Fibroblast of lung (primary cell): ENCODE measurements at places on chromosomes 16 and 17.

- DNase-seq = no peak
These were observed 1376.4 kb downstream of the CDH11 start for GRCh38 chr16:63745456-63745855.

DNA sequence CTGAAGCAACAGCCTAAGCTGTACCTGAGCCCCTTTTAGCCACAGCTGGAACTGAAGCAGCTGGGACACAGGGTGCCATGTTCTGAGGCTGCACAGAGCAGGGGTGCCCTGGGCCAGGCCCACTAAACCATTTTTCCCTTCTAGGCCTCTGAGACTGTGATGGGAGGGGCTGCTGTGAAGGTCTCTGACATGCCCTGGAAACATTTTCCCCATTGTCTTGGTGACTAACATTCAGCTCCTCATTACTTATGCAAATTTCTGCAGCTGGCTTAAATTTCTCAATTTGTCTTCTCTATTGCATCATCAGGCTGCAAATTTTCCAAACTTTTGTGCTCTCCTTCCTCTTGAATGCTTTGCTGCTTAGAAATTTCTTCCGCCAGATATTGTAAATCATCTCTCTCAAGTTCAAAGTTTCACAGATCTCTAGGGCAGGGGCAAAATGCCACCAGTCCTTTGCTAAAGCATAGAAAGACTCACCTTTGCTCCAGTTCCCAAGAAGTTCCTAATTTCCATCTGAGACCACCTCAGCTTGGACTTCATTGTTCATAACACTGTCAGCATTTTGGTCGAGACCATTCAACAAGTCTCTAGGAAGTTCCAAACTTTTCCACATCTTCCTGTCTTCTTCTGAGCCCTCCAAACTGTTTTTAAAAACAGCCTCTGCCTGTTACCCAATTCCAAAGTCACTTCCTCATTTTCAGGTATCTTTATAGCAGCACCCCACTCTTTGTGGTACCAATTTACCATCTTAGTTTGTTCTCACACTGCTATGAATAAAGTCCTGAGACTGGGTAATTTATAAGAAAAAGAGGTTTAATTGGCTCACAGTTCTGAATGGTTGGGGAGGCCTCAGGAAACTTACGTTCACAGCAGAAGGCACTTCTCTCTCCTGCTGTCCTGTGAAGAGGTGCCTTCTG lies 49.8 kb downstream of the TMEM100 start:
- DNase-seq = peak; percentile 7

DNA sequence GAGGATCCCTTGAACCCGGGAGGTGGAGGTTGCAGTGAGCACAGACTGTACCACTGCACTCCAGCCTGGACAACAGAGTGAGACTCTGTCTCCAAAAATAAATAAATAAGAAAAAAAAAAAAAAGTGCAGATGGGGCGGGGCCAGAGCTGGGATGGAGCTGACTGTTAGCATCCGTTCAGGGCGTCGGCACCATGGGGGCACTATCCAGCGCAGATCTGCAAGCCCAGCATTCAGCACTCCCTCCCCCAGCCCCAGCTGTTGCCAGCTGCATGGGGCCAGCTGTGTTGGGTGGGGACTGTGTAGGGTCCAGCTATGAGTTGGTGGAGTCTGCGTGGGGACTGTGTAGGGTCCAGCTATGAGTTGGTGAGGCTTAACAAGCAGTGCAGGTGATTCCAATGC lies 13.3 kb downstream of the GPRC5C start:
- no peak for DNase-seq

- no peak for DNase-seq
These were observed 20.9 kb downstream of the RHBDL3 start for GRCh38 chr17:32286518-32286900.

GRCh38 chr16:75552951-75553350 lies 3.1 kb downstream of the TMEM231 start:
- DNase-seq = no peak

GRCh38 chr17:60445144-60445543 lies 22.9 kb downstream of the CHCT1 start:
- DNase-seq = no peak

GRCh38 chr16:88004391-88004790 lies 53.2 kb downstream of the BANP start:
- DNase-seq = no peak

DNA sequence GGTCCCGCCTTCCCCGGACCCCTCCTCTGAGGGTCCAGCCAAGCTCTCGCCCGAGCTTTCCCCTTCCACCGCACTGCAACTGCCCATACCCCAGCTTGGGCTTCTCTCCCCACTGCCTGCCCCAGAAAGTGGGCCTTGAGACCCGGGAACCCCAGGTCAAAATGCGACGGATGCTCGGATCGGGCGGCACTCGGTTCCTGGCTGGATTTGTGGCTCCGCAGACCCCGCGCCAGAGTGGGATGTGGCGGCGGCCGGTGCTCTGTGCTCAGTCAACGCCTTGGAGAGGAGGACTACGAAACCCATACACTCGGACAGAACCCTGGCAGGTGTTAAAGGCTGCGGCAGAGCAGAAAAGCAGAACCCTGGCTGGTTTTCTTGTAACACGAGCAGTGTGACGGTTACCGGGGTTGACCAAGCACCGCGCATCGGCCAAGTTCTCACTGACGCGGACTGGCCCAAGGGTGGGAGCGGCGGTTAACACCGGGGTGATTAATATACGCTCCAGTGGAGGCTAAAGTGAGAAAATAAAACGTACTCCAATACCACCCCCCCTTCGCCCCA lies 885 bp upstream of the SLFN13 start:
- DNase-seq = peak; percentile 40

DNA sequence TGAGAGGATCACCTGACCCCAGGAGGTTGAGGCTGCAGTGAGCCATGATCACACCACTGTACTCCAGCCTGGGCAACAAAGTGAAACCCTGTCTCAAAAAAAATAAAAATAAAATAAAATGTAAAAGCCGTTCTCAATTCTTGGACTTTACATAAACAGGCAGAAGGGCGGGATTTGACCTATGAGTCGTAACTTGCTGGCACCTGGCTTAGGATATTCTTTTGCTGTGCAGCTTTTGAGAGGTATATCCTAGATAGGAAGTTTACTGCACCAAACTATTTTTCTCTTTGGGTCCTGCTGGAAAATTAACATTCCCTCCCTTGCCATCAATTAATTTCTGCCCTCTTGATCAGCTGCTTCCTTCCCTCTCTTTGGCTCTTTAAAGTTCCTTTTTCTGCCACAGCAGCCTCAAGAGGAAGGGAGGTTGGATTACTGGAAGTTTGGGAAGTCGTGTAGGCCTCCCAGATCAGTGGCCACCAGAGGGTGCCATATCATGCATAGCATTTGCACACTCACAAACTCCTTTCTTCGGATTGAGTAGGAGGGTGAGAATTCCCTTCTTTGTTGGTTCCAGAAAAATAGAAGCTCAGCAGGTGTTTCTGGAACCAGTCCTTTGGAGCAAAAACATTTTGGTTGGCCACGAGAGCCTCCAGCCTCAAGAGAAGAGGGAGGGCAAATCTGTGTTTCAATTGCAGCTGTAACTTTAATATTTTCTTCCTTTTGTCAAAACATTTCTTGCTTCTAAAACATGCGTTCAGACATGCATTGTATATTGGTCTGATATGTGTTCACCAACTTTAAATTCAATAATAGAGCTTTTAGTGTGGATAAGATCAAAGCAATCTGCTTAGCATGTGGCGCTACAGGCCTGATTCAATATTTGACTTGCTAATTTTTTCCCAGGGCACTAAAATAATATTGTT lies 147.3 kb downstream of the CCDC182 start:
- DNase-seq = peak; percentile 71

DNA sequence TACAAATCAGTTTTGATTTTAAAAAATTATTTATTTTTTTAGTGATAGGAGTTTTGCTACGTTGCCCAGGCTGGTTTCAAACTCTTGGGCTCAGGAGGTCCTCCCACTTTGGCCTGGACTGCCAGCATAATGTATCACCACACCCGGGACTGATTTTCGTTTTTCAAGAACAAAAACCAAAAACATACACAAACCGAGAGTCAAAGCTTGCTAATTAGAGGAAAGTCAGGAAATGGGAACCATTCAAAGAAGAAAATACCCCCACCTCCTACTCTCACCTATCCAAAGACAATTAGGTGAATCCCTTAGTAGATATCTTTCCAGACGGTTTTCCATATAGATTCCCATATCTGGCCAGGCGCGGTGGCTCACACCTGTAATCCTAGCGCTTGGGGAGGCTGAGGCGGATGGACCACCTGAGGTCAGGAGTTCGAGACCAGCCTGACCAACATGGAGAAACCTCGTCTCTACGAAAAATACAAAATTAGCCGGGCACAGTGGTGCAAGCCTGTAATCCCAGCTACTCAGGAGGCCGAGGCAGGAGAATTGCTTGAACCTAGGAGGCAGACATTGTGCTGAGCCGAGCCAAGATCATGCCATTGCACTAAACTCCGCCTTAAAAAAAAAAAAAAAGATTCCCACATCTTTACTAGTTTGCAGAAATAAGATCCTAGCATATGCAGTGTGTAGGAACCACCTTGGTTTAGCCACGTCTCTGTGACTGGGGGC lies 883 bp upstream of the SPN start:
- no peak for DNase-seq

DNA sequence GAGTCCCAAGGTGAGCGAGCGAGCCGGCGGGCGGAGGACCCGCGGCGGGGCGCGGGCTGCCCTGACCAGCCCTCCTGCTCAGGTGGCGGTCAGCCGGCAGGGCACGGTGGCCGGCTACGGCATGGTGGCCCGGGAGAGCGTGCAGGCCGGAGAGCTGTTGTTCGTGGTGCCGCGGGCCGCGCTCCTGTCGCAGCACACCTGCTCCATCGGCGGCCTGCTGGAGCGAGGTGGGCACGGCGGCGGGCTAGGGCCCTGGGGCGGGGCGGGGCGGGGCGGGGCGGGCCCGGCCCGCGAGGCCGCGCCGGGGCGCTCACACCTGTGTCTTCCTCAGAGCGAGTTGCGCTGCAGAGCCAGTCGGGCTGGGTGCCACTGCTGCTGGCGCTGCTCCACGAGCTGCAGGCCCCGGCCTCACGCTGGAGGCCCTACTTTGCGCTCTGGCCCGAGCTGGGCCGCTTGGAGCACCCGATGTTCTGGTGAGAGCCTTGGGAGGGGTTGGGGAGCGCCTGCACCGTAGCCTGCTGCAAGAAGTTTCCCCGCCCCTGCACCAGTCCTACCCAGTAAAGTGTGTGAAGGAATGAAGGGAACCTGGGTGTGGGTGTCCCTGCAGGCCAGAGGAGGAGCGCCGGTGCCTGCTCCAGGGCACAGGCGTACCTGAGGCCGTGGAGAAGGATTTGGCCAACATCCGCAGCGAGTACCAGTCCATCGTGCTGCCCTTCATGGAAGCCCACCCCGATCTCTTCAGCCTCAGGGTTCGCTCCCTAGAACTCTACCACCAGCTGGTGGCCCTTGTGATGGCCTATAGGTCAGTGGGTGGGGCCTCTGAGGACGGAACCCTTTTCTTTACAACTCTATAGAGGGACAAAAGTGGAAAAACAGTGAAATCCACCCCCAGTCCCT lies 802 bp downstream of the SETD6 start:
- DNase-seq = no peak

- DNase-seq = no peak
These were observed 35.9 kb downstream of the NACA2 start for GRCh38 chr17:61555127-61555566.

DNA sequence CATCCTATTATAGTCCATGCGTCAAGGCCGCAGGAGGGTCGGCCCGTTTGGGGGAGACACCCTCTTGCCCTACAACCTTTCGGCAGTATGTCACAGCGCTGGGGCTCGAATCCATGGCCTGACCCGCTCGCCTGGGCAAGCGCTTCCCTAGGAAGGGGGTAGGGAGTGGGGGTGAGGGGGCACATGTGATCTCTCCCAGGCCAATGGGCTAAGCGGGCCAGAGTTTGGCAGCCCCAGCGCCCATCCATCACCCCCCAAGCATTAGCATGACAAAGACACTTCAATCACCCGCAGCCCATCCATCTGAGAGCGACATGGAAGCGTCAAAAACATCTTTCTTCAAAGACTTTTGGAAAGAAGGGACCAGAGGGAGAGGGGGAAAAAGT lies at the start of gene HOXB1:
TSS of gene HOXB1 (minus strand) at position 125 of the 386 bp plus-strand sequence. CDS start at position 18, 107 bp downstream.
- no peak for DNase-seq

DNA sequence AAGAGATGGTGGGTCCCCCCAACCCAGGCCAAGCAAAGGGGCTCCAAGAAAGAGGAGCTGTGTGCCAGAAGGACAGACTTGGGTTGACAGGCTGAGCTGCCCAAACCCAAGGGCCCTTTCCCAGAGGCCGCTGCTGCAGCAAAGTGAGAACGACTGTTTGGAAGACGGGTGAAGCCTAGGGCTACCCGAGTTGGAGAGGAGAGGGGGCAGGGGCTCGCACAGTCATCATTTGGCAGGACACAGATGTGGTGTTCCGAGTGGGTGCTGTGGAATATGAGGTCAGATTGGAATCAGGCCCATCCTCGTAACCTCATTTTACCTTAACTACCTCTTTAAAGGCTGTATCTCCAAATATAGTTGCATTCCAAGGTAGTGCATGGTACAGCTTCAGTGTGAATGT lies 5.3 kb upstream of the MFAP4 start:
- DNase-seq = no peak

GRCh38 chr17:6327007-6327406 lies 107.9 kb downstream of the AIPL1 start:
- no peak for DNase-seq

DNA sequence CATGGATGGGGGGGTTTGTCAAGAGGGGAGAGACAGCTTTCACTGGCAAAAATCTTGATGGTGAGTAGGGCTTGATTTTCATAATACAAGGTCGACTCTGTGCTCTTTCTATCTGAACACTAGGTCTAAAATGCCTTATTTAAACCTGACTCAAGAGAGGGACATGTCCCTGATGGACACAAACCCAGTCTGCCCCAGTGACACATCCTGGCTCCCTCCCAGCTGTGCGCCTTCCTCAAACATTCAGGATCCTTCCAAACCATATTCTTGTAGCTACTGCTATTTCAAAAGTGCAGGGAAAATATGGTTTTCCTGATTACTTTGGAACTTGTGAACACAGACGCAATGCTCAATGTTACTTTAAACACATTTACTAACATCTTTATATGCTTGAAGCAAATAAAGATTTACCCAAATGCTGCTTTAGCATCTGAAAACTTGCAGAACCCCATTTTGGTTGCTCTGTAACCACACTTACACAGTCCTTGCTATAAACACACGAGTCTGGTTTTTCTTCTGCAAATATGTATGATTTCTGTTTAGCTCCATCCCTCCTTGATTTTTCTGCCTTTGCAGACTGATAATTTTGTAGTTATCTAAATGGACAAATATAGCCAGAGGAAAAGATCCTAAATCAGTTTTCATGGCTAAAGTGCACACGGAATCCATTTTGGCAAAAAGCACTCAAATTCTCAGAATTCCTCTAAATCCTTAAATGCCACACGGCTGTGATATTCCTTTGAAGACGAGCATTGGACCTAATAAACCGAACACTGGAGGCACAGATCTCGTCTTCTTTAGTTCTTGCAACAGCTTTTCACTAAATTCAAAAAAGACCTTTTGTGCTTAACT lies 499.9 kb upstream of the ZFHX3 start:
- DNase-seq = peak; percentile 2

DNA sequence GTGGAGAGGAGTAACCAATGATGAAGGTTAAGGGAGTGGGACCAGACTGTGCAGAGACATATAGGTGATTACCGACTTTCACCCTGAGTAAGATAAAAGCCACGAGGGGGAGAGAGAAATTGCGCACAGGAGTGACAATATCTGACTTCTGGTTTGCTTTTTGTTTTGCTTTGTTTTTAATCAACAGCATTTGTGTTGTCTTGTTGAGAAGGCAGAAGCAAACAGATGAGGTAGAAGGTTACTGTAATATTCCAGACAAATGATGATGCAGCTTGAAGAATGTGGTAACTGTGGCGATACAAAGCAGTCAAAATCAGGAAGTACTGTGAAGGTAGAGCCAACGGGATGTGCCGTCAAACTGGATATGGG lies 7.5 kb downstream of the PELP1 start:
- no peak for DNase-seq
